ENCODE measurements at places on chromosomes 1 and 21.

- no peak for DNase-seq
Observed at GRCh38 chr1:50637460-50637859, 214.2 kb upstream of the DMRTA2 start.

DNA sequence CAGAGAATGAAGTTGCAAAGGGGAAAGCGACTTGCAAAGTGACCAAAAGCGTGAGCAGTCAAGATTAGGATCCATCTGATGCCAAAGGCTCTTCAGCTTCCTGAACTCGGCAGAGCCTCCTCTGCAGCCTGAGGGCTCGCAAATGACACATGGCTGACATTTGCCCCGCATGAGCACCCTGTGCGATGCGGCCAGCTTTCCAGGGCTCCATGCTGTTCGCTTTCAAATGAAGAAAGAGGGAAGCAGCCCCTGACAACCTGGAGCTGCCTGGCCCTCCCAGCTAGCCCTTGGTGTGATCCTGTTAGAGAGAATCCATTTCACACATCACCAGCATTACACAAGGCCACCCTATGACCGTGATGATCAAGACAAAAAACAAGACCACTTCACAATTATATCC, 20.2 kb upstream of the FAM131C start:
- DNase-seq, result no peak

- DNase-seq, result no peak
Observed at GRCh38 chr1:202167708-202168415, 7.5 kb upstream of the PTPN7 start.

DNA sequence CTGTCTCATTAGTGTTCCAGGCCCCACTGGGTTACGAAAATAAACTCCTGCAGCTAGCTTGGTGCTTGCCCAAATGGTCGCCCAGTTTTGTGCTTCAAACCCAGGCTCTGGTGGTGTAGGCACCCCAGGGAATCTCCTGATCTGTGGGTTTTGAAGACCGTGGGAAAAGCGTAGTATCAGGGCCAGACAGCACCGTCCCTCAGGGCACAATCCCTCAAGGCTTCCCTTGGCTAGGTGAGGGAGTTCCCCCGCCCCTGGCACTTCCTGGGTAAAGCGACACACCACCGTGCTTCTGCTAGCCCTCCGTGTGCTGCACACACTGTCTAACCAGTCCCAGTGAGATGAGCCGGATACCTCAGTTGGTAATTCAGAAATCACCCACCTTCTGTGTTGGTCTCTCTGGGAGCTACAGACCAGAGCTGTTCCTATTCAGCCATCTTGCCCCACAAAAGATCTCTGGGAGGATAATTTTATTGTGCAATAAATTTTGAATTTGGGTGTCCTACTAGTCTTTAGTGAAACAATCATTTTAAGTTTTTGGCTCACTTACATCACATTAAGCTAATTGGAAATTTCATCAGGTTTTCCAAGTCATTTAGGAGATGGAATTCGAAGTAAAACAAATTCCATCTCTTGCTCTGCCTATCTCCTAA, 9.4 kb upstream of the SLC25A24 start:
- no peak for DNase-seq

GRCh38 chr1:213376862-213377372, 325.9 kb downstream of the RPS6KC1 start:
- DNase-seq, result no peak

DNA sequence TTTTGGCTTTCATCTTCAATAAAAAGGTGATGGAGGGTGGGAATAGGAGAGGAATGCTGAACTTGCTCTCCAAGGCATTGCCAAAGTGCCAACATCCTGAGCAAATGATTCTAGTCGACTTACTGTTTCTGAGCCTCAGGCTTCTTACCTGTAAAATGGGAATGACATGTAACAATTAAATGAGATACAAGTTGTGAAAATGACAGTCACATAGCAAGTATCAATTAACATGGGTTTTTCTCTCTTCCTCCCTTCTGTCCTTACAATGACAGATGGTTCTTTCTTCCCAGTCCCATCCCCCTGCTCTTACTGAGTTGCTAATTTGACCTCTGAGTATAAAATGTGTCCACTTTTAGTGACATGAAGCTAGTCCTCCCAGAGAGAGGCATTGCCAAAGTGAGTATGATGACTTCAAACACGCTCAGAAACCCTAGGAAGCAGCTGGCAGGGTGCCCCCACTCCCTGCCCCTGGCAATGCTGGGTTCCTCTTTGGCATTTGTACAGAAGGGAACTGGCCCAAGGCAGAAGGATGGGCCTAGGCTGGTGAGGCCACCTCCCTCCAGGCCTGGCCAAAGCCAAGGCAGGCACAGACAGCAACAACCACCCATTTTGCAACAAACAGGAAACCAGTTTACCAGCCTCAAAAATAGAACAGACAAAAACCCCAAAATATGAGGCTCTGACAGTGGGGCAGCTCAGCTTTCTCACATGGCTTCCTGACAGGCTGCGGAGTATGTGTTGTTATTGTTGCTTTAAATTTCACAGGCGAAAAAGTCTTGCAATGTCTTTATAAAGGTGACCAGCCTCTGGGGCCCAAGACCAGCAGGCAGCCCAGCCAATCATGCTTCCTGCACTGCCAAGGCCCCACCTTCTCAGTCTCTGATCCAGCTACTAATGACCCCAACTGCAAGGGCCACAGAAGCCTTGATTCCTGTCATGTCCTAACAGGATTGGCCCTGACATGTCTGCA, 115.9 kb downstream of the HIVEP3 start:
- no peak for DNase-seq

All from stimulated activated CD4-positive, alpha-beta T cell treated with anti-CD3 and anti-CD28 coated beads, Interleukin-15, amount 100 ng/mL, for 1 hour (primary cell).